ENCODE measurements at places on chromosomes 12 and 14. TPM values are rescaled to one million over a fixed set of nuclear protein-coding genes. Genes with fewer than 3 reads are reported as not detected.

THAP2 gene
- 9.1 TPM for total RNA-seq

RTN1 gene
- 18.0 TPM for total RNA-seq

EPYC gene
- not detected for total RNA-seq

ABCC9 gene
- total RNA-seq, result 2.8 TPM

PAH gene
- total RNA-seq, result not detected

TTC6 gene
- total RNA-seq, result 0.40 TPM

AREL1 gene
- total RNA-seq, result 51.5 TPM

ETNK1 gene
- total RNA-seq, result 105 TPM

SLC8A3 gene
- total RNA-seq, result 1.2 TPM

REC8 gene
- 160 TPM for total RNA-seq

GRCh38 chr14:57171363-57171762 is 97.3 kb downstream of the EXOC5 start:
- DNase-seq, result no peak

- DNase-seq, result no peak
Measured at GRCh38 chr12:92860521-92860920, 68.6 kb downstream of the EEA1 start.

- no peak for DNase-seq
Measured at GRCh38 chr12:55664826-55665225, 28.1 kb downstream of the OR10P1 start.

DNA sequence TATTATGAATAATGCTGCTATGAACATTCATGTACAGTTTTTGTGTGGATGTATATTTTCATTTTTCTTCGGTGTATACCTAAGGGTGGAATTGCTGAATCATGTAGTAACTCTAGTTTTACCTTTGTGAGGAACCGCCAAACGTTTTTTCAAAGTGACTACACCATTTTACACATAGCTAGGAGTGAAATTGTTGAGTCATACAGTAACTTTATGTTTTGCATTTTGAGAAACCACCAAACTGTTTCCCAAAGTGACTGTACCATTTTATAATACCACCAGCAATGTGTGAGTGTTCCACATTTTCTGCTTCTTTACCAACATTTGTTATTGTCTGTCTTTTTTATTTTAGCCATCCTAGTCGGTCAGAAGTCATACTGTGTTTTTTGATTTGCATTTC is 3.1 kb upstream of the TPH2 start:
- no peak for DNase-seq

GRCh38 chr14:92039063-92039718 is 668 bp downstream of the TRIP11 start:
- DNase-seq, result no peak

GRCh38 chr14:66649498-66649897 is 141.6 kb downstream of the GPHN start:
- DNase-seq, result no peak

- peak; percentile 78 for DNase-seq
Measured at GRCh38 chr14:26984311-26985177, 386.7 kb upstream of the NOVA1 start.

- no peak for DNase-seq
Measured at GRCh38 chr12:90802727-90803126, 152.2 kb downstream of the CCER1 start.

DNA sequence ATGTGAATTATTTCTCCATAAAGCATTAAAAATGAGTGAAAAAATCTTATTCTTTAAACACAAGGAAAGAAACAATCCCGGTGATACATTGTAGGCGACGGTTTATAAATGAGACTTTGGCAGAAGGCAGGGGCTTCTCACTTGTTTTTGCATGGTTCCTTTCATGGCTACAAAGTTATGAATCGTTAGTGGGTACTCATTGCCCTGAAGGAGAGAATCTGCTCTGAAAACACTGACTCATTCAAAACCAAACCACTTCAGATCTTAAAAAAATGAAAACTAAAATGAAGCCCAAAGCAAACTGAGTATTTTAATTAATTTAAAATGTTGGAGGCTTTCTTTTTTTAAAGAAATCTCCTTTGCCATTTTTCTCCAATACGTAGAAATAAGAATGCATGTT is 41.4 kb upstream of the AMIGO2 start:
- no peak for DNase-seq

GRCh38 chr12:111757361-111758119 is 9.2 kb upstream of the ALDH2 start:
- no peak for DNase-seq

GRCh38 chr14:99436247-99437180 is 44.1 kb downstream of the SETD3 start:
- no peak for DNase-seq

DNA sequence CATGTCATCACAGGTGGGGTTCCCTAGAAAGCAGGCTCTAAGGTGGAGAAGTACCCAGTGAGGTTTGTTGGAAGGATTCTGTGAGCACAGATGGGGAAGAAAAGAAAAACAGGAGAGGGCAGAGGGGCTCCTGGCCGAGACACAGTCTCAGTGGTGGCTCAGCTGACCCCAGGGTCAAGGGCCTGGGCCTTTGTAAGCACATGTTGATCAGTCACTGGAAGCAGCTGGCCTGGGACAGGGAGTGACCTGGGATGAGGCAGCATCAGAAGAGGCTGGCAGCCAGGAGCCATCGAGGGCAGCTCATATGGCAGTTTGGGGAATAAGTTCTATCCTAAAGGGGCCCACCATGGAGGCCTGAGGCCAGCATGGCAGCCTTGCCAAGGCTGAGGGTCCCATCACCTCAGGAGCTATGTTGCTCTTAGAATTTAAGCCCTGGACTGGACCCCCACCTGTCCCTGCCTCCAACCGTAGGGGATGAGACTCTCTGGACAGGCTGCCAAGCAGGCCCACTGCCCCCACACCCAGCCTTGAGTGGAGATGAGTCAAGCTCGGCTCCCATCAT is 6.3 kb upstream of the TMEM179 start:
- DNase-seq, result no peak

GRCh38 chr12:25764409-25764808 is 194.1 kb upstream of the RASSF8 start:
- DNase-seq, result no peak

GRCh38 chr14:39060818-39061437 is 42.1 kb downstream of the SEC23A start:
- DNase-seq, result no peak

DNA sequence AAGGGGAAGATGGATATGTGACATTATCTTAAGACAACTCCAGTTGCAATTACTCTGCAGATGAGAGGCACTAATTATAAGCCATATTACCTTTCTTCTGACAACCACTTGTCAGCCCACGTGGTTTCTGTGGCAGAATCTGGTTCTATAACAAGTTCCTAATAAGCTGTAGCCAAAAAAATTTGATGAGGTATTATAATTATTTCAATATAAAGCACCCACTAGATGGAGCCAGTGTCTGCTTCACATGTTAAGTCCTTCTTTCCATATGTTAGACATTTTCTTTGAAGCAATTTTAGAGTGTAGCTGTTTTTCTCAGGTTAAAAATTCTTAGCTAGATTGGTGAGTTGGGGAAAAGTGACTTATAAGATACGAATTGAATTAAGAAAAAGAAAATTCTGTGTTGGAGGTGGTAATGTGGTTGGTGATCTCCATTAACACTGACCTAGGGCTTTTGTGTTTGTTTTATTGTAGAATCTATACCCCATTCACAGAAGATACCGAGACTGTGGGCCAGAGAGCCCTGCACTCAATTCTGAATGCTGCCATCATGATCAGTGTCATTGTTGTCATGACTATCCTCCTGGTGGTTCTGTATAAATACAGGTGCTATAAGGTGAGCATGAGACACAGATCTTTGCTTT is 36.9 kb downstream of the PSEN1 start:
- no peak for DNase-seq

DNA sequence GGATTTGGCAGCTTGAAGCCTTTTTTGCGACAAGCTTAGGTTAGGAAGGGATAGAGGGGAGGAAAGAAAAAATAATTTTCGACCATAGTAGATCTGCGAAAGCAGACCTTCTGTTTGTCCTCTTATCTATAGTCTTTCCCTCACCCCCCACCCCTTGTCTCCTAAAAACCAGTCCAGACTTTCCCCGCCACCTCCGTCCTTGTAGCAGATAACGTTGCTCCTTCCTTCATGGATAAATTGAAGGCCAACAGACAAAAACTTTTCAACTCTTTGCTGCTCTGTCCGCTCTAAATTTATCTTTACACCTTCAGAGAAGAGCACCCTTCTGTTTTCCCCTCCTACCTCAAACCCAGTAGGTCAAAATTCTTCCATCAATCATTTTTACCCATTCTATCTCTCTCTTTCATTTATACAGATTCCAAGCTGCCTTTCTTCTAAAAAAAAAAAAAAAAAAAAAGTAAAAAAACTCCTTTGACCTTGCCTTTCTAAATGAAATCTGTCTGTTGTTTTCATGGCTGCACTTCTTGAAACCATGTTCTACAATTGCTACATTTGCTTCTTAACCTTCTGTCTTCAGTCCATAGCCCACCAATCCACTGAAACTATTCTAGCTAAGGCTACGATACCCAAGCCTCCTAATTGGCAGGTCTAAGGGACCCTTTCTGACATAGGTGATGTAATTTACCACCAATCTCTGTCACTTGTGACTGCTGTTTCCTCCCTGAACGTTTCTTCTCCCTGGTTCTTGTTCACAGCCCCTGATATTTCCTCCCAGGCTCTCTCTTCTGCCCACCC is 11.1 kb upstream of the NEMF start:
- no peak for DNase-seq

DNA sequence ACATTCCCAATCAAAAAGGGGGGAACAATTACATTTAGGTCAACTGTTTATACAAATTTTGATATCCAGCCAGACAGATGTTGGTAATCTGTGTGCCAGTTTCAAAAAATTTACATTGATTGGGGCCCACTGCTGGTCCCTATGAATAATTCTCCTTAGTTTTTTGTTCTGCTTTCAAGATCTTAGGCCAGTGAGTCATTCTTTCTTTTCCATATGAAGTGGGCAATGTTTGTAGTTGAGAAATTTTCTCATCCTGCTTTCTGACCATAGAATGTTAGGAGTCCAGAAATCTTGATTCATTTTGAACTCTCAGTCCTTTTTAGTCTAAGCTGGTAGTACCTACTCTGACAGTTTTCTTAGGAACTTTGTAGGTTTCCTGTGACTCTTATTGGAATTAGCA is 244.3 kb downstream of the DIO2 start:
- DNase-seq, result no peak

- DNase-seq, result no peak
Measured at GRCh38 chr14:76793956-76794355, 18.7 kb downstream of the ANGEL1 start.

- DNase-seq, result no peak
Measured at GRCh38 chr12:64756376-64756775, 2.8 kb downstream of the GNS start.

DNA sequence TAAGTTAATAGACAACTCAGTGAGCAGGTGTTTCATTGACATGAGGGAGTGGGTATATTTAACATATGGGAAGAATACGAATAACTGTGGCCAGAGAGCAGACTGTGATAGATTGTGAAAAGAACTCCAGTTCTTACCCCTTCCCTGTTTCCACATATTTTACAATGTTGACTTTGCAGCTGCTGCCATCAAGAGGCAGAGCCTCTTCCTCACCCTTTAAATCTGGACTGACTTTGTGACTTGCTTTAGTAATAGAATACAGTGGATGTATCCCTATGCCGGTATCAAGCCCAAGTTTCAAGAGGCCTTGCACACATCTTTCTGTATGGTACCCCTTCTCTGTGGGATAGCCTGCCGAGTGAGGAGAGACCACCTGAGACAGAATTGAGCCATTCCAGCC is 356.7 kb downstream of the ETNK1 start:
- no peak for DNase-seq

- DNase-seq, result no peak
Measured at GRCh38 chr12:85872497-85873091, 1.5 kb upstream of the NTS start.

DNA sequence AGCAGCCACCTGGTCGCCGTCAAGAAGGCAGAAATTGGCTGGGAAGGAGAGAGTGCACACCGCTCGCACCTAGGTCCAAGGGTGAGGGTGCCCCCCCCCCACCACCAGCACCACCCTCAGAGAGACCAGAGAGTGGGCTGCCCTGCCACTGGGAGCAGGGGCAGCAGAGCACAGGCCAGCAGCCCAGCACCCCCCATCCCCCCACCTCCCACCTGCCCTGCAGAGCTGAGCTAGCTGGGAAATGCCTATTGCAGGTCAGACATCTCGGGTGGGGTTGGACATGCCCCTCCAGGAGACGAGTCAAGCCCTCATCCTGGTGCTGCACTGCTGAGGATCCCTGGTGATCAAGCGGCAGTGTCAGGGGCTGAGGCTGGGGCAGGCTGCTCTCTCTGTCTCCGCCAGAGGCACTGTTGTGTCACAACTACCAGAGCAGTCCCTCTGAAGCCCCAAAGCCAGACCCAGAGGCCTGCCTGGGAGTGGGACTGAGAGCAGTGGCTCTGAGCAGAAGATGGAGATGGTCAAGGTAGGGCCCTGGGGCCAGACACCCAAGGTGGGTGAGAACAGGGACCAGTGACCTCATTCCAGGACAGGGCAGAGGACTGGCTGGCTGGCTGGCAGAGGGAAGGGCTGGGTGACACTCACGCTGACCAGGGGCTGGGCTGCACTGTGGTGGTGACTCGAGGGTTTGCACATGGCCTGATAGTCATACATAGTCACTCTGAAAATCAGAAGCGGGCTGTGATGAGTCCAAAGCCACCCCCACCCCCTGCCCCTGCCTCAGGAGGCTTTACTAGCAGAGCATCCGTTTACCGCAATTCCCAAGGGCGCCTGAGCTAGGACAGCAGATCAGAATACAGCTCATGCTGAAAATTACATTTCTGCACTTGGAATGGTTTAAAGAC is 19.7 kb upstream of the LRTM2 start:
- no peak for DNase-seq
